Endothelial cell (in vitro differentiated cells): ENCODE measurements at places on chromosomes 2 and 18. TPM values are rescaled to one million over a fixed set of nuclear protein-coding genes. Genes with fewer than 3 reads are reported as not detected.

The VIL1 gene
- total RNA-seq, result 0.44 TPM

The RNF144A gene
- 81.3 TPM for total RNA-seq

- H3K36me3 ChIP-seq, result peaks cover 5% of the 10 kb centered on the region
- H3K4me3 ChIP-seq, result no peak overlapping the region
- no peak overlapping the region for H3K27ac ChIP-seq
- peaks cover 34% of the 10 kb centered on the region for H3K4me1 ChIP-seq
- no peak for DNase-seq
- H3K27me3 ChIP-seq, result peaks cover 11% of the 10 kb centered on the region
Observed at GRCh38 chr2:239496700-239497099, 95.9 kb upstream of the HDAC4 start.

DNA sequence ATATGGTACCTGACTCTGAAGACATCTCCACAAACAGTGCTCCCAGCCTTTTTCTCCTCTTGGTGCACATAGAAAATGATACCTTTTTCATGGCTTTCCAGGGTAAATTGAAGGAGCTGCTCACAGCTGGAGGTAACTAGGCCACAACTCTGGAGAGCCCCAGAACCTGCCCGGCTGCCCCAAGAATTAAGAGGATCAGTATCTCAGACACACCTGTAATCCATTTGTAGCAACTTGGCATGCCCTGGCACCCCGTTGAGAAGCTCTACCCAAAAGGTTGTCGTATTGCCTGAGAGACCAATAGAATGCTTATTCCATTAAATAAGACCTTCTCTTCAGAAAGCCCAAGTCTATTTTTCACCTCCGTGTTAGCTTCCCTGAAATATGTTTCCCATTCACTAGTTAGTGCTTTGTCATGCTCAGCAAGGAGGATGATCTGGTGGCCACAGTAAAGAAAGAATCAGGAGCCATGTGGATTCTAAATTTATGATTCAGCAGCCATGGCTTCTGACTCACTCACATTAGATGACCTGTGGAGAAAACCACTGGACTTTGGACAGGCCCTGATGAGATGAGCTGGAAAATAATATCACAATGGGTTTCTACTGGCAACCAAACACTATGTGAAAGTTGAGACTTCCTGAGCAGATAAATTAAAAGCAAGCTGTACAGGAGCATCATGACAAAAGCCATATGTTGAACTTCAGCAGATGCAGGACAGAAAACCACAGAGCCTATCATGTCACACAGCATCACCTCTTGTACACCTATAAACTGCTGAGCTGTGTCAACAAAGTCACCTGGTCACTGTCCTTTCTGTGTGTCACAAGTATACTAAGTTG is 253.3 kb upstream of the OSR1 start:
- no peak overlapping the region for H3K27ac ChIP-seq
- DNase-seq, result no peak
- no peak overlapping the region for H3K4me3 ChIP-seq
- H3K4me1 ChIP-seq, result no peaks in the 10 kb centered on the region

GRCh38 chr2:86065512-86065911 is 40.2 kb downstream of the POLR1A start:
- peaks cover 45% of the 10 kb centered on the region for H3K36me3 ChIP-seq
- H3K27ac ChIP-seq, result no peak overlapping the region
- no peaks in the 10 kb centered on the region for H3K27me3 ChIP-seq
- no peak for DNase-seq
- peak overlapping the region; percentile 39 for H3K4me3 ChIP-seq
- no peaks in the 10 kb centered on the region for H3K4me1 ChIP-seq

DNA sequence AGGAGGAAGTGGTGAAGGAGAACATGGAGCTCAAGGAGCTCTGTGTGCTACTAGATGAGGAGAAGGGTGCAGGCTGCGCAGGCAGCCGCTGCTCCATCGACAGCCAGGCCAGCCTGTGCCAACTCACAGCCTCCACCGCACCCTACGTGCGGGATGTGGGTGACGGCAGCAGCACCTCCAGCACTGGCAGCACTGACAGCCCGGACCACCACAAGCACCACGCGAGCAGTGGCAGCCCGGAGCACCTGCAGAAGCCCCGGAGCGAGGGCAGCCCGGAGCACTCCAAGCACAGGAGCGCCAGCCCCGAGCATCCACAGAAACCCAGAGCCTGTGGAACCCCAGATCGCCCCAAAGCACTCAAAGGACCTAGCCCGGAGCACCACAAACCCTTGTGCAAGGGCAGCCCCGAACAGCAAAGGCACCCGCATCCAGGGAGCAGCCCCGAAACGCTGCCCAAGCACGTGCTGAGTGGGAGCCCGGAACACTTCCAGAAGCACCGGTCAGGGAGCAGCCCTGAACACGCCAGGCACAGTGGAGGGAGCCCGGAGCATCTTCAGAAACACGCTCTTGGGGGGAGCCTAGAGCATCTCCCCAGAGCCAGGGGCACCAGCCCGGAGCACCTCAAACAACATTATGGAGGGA is 9.0 kb downstream of the CCDC85A start:
- DNase-seq, result no peak
- peaks cover 5% of the 10 kb centered on the region for H3K27me3 ChIP-seq
- H3K27ac ChIP-seq, result peak overlapping the region; percentile 36
- peak overlapping the region; percentile 69 for H3K4me3 ChIP-seq

The SULT6B1 gene
- total RNA-seq, result not detected

The PLEKHH2 gene
- total RNA-seq, result 1.6 TPM
